ENCODE measurements at places on chromosomes 2 and 18.
A peak's percentile ranks its signal among the peaks of the same experiment; 100 is the strongest.

DNA sequence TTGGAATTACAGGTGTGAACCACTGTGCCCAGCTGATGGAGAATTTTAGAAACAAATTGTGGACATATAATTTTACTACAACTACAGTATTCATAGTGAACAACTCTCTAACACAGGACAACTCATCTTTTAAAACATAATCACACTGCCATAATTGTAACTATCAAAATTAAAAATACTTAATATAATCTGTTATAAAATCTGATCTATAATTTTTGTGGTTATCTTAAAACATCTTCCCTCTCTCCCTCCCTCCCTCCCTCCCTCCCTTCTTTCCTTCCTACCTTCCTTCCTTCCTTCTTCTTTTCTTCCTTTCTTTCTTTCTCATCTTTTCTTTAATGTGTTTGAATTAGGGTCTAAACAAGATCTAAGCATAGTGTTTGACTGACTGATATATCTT, 577.7 kb downstream of the CNTNAP5 start:
- DNase-seq, result no peak

DNA sequence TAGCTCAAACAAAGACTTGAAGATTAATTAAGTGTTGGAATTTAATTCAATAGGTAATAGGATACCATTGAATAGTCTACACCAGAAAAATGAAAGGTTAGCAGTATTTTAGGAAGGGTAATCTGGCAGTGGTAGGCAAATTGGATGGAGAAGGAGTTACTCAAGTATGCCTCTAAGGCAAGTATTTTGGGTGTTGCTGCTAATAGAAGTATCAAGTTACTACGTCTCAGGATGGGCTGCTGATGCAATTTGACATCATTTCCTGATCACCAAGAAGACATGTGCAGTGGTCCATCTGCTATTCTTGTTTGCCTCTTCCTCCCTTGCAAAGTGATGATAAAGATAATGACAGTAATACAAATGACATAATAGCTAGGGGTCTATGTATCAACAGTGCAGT, 485.3 kb downstream of the TGIF1 start:
- DNase-seq, result no peak

DNA sequence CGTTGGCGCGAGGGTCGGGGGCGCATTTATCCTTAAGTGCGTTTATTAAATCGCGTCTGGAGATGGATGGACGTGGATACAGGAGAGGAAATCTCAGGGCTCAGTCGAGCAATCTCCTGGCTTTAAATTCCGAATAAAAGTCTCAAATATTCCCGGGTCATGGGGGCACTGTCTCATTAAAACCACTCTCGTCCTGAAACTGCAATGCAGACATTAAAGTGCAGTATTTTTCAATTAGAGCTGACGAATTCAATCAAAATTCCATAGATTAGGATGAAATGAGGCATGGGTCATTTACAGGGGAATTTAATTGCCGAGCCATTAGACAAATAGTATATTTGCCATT, 10.7 kb upstream of the GBX2 start:
- no peak for DNase-seq

- DNase-seq, result no peak
Observed at GRCh38 chr18:32520771-32521170, 50.1 kb upstream of the GAREM1 start.

DNA sequence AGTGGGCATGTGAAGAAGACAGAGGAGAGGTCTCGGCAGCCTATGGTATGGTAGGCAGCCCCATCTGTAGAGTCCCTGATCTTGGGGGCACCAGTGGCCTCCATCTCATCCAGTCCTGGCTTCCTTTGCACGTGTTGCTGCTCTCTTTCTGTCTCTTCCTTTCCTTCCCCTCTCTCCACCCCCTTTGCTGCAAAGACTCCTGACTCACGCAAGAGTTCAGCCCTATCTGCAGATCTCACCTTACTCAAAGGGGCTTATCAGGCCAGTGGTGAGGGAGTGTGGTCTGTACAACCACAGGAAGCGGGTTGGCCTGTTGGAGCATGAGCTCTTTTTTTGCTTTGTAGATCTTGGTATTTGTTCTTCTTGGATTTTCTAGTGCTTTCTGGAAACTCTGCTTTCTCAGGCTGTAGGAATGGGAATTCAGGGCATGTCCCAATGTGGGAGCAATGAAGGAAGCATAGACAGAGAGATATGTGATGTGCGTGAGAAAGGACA, 14.6 kb upstream of the NT5DC4 start:
- no peak for DNase-seq

- DNase-seq, result no peak
Observed at GRCh38 chr2:155412598-155412997, 714.1 kb downstream of the KCNJ3 start.

DNA sequence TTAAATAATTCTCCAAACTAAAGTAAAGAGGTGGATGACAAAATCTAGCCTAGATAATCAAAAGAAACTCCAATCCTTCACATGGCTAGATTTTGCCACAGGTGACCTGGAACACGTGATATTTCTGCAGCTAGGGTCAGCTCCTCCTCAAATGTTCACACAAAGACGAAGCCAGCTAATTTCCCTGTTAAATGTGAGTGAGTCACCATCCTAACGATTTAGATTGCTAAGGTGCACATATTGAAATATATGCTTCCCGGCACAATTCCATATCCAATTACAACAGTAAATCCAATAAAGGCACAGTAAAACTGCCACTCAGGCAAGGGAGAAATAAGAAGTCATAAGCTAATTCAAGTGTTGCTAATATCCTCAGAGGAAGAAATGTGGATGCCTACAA, 28.7 kb downstream of the IKZF2 start:
- no peak for DNase-seq

DNA sequence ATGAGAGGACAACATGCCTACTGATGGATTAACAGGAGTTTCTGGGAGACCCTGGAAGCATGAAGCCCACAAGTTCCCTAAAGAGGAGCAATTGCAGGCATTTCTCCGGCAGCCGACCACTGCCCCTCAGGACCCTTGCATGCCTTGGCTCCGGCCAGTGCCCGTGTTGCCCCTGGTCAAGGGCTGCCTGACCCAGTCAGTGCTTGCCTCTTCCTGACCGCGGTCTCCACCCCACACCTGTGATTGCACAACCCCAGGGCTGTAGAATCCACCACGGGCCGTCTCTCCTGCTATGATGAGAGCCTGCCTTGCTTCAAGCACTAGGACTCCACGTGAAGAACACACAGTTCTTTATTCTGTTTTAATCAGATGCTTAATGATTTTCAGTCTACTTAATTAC, 127.5 kb downstream of the GLI2 start:
- no peak for DNase-seq

DNA sequence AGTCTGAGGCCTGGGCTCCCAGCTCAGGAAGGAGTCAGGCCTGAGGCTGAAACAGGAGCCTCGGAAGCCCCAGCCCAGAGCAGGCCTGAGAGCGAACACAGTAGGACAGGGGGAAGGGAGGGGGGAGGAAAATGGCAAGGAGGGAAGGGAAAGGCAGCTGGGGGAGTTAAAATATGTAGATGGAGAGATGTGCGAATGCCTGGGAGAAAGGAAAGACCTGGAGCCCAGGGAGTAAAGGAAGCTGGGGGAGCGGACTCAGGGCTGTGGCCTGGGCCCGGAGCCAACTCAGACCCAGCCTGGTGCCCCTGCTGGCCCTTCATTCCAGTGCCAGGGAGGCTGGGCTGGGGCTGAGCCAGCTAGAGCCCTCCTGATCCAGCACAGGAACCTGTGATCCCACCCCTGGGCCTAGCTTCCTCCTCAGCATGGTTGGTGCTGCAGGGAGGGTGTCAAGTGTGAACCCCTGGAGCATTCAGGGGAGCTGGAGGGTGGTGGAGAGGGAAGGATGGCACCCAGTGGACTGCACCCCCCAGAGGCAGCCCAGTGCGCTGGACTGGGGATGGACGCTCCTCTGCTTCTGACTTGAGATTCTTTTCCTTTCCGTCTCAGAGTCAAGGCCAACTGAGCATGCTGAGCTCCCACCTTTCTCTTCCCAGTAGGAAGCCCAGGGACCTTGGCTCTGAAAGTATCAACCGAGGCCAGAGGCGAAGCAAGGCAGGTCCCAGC, 46.3 kb downstream of the EMX1 start:
- no peak for DNase-seq

DNA sequence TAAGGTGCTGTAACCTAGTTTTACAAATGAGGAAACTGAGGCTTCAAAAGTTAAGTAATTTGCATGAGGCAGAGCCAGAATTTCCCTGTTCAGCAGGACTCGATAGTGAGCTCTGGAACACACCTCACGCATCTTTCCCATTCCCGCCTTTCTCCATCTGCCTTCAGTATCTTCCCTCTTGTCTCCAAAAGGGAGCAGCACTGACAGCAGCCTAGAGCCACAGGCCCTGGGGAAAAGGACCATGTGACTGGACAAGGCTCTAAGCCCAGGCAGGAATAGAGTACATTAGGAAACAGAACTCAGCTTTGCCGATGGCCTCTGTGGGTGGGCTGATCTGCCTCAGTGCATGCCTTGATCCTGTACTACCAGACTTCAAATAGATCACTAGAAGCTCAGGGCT, 21.5 kb downstream of the GPR155 start:
- no peak for DNase-seq

GRCh38 chr18:9017167-9017904, 85.2 kb upstream of the NDUFV2 start:
- DNase-seq, result peak; percentile 36

DNA sequence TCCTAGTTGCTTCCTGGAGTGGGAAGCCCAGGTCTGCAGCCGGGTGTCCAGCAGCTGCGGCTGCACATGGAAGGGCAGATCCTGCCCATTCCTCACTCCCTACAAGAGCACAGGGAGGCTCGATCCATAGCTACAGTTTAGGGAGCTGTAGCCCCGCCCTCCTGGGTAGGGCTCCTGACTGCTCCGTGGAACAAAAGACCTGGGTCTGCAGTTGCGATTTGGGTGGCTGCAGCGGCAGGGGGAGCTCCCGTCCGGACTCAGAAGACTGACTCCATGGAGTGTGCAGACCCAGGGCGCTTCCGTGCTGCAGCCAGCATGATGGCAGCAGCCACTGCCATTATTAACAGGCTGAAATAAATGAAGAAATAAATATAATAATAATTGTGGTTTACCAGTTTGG, 157.3 kb downstream of the CTNNA2 start:
- no peak for DNase-seq

- DNase-seq, result no peak
Observed at GRCh38 chr2:177036747-177037146, 175.8 kb upstream of the HNRNPA3 start.

- DNase-seq, result no peak
Observed at GRCh38 chr2:164456619-164457018, 164.7 kb downstream of the GRB14 start.

DNA sequence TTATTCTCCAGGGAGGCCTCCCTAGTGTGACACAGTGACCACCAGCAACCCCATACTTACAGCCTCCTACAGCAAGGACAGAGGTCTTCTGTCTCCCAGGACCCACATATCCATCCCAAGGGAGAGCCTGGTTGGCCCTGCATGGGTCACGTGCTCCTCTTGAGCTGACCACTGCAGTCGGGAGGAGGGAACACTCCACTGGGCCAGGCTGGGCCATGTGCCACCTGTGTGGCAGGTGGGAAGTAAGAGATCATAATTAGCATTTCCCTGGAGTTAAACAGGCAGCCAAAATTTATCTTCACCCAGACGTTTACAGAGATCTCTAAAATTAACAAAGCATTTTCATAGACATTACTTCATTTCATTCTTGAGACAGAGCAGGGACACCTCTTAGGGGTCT, 33.4 kb upstream of the MLPH start:
- DNase-seq, result no peak

- no peak for DNase-seq
Observed at GRCh38 chr2:157231476-157231875, 26.0 kb upstream of the GALNT5 start.

GRCh38 chr2:224263571-224264043, 138.3 kb downstream of the FAM124B start:
- no peak for DNase-seq

DNA sequence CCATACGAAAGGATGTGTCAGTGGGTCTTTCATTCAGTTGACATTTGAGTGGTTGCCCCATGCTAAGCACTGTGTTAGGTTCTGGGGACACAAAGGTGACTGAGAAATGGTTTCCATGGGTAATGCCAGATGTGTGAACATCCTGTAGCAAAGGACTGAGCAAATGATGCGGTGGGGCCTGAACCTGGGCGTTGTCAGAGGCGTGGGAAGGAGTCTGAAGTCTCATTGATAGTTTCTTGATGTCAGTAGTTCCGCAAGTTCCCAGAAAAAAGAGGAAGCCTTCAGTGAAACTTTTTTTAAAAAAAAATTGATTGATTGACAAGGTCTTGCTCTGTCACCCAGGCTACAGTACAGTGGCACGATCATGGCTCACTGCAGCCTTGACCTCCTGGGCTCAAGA, 56.9 kb downstream of the LIMS1 start:
- no peak for DNase-seq

DNA sequence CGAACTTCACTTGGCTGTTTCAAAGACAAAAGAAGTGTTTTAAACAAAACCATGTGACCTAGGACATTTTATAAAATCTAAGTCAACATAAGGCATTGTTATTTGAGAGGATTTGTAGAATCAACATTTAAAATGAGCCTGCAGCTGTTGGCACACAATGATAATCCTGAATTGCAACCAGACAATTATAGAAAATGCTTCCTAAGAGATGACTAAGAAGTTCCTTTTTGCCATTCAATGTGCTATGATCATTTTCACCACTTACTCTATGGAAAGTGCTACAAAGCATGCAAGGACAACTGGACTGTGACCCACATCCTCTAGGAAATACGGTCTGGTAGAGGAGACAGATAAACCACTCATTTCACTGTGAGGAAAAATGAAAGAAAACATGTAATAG, 246.4 kb downstream of the CDH20 start:
- DNase-seq, result no peak

DNA sequence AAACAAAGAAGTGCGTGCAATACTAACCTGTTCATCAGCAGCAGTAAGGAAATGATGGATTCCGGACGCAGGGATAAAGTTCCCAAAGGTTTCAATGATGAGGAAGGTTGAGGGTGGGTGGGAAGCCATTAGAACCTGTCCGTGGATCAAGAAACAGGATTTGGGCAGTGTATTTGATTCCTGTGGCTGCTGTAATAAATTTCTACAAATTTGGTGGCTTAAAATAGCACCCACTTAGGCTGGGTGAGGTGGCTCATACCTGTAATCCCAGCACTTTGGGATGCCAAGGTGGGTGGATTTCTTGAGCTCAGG, 5.1 kb upstream of the SDC1 start:
- DNase-seq, result no peak

DNA sequence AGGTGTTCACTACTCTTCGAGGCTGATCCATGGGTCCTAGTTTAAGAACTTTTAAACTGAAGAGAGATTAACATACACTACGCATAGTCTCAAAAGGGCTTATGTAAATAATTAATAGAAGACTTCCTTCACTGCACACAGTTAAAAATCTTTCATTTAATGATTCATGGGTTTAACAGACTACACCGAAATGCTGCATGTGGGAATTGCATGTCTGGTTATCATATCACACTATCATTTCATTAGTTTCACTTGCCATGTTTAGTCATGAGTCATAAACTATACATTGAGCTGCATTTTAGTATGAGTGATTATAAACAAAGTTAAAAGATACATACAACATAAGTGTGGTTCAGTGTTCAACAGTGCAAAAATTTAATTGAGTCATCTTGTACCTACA, 31.2 kb downstream of the GLS start:
- no peak for DNase-seq

- no peak for DNase-seq
Observed at GRCh38 chr18:2914185-2914880, 67.5 kb downstream of the EMILIN2 start.

- no peak for DNase-seq
Observed at GRCh38 chr2:110124939-110125691, 9.5 kb upstream of the MALL start.
